Activated T-cell treated with anti-CD3 and anti-CD28 coated beads, Interleukin-2, amount 50 U/mL, for 72 hours (primary cell): ENCODE measurements at places on chromosomes 11 and 22.

DNA sequence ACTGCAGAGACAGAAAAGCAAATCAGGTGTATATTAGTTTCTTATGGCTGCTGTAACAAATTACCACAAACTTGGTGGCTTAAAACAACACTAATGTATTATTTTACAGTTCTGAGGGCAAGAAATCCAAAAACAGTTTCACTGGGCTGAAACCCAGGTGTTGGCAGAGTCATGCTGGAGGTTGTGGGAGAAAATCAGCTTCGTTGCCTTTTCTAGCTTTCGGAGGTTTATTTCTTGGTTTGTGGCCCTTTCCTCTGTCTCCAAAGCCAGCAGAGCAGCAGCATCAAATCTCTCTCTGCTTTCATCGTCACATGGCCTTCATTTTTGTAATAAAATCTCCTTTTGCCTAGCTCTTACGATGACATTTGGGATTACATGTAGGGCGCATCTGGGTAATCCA, 33.0 kb upstream of the OR6M1 start:
- no peak for DNase-seq

GRCh38 chr11:567011-567628, 6.3 kb downstream of the RASSF7 start:
- no peak for DNase-seq

DNA sequence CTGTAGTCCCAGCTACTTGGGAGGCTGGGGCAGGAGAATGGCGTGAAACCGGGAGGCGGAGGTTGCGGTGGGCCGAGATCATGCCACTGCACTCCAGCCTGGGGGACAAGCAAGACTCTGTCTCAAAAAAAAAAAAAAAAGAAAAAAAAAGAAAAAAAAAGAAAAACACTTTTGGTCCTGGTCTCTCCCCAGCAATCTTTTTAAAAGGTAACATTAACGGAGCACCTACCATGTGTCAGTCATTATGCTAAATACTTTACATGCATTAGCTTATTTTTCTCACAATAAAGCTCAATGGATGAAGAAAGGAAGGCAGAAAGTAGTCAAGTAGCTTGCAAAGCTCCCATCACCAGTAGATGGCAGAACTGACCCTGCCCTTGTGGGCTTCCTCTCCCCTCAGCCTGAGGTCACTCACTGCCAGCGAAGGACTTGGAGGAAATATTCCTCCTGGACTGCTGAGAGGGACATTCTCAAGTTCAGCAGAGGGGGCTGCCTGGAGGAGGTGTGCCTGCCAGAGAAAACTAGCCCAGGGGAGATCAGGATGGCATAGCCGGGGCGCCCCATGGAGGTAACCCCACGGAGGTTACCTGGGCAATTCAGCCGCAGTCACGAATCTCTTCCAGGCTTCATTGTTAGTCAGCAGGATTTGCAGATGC, 15.5 kb downstream of the APOL3 start:
- DNase-seq = peak; percentile 46

- no peak for DNase-seq
Observed at GRCh38 chr22:42997582-42998090, 17.3 kb downstream of the PACSIN2 start.

GRCh38 chr11:3641701-3642070, at the start of gene ART5:
Gene ART5 (minus strand): TSS chr11:3641992. CDS start chr11:3641862, 130 bp downstream.
- no peak for DNase-seq

- no peak for DNase-seq
Observed at GRCh38 chr22:46457502-46458488, 79.6 kb downstream of the CELSR1 start.

GRCh38 chr11:2381494-2382128, 4.5 kb downstream of the CD81 start:
- DNase-seq = no peak

DNA sequence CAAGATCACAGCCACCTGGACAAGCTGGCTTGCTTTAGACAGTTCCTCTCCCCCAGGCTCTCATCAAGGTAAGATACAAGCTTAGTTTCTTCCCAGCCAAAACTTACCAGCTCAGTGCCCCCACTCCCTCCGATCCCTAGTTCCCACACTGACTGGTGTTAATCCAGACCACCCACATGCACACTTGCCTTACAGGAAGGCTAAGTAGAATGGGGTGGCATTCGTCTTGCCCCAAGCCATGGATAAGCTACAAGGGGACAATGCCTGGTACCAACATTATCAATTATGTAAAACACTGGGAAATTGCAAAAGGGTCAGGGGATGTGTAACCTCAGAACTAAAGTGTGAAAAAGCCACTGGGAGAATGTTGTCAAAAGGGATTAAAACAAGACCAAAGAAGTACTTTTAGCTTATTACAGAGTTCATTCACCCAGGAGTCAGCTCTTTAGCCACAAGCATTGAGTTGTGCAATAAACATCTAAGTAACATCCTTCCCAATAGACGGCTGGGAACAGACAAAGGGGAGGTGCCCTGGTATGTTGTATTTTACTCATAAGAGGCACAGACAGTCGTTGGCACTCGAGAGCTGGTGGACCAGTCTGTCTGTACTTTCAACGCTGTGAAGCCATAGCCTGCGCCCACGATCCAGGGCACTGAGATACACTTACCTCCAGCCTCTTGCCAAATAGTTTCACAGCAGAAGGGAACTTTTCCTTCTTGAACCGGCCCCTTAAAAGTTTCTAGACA, 1.1 kb downstream of the DHCR7 start:
- DNase-seq = no peak

GRCh38 chr11:70324376-70325115, 54.1 kb downstream of the PPFIA1 start:
- no peak for DNase-seq

DNA sequence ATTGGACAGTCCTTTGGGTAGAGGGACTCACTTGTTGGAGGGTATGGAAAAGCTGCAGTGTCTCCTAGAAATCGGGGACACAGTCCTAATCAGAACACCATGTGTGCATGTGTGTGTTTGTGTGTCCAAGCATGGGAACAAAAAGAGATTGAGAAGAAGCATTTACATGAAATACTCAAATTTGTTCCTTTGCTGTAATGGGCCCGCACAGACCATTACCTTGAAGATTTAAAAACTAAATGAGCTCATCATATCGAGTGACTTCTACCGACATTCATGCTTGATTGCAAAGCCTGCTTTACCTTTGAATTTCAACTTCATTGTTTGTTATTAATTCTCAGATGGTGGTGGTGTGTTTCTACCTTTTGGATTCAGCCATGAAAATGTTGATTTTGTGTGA, 106.9 kb downstream of the ZBTB16 start:
- DNase-seq = no peak

GRCh38 chr22:43561415-43562178, 149.8 kb downstream of the MPPED1 start:
- no peak for DNase-seq

GRCh38 chr22:48820481-48821345, 1007.0 kb downstream of the BRD1 start:
- no peak for DNase-seq

GRCh38 chr22:47452184-47452583, 689.7 kb downstream of the TBC1D22A start:
- DNase-seq = peak; percentile 5

GRCh38 chr11:44987506-44987905, 36.8 kb upstream of the TP53I11 start:
- no peak for DNase-seq

DNA sequence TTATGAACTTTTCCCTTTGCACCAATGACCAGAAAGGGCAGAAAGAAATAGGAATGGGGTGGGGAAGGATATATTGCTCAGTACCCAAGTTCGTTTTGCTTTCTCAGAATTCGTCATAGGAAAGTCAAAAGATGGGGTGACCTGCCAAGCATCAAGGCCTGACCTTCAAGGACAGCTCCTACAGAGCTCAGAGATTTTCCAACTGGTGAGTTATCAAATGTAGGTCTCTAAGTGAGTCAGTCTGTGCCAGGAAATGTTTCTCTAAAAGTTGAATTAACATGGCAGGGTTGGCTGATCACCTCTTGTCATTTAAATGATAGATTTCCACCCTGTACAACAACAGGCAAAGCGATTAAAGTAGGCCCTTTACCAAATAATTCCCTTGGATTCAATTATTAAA, 307.2 kb downstream of the CADM1 start:
- no peak for DNase-seq

- DNase-seq = peak; percentile 95
Observed at GRCh38 chr11:66001942-66002647, at the start of the genes BANF1 and EIF1AD. Gene BANF1 (plus strand): TSS chr11:66002503. CDS start chr11:66003251, 748 bp downstream. Gene EIF1AD (minus strand): TSS chr11:66002157. CDS start chr11:66000389, 1,768 bp downstream.

DNA sequence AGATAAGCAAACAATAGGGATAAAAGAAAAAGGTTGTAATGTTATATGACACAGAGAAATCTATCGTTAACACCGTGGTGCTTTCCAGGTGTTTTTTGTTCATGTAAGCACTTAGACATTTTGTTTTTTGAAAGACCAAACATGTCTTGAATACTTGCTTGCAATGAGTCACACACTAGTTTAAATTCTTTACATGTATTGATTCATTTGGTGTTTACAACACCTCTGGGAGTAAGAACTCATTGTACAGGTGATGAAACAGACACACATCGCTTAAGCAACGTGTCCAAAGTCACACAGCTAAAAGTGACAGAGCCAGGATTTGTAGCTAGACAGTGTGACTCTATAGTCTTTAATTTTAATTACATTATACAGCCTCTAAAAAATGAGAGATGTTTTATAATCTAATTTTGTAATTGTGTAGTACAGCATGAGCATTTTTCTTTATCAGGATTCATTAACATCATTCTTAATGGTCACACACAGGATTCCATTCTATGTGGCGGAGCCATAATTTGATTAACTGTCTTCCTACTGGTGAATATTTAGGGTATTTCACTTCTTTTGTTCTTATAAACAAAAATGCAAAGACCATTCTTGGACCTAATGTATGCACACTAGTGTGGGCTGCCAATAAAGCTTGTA, 148.8 kb downstream of the DBX1 start:
- no peak for DNase-seq

DNA sequence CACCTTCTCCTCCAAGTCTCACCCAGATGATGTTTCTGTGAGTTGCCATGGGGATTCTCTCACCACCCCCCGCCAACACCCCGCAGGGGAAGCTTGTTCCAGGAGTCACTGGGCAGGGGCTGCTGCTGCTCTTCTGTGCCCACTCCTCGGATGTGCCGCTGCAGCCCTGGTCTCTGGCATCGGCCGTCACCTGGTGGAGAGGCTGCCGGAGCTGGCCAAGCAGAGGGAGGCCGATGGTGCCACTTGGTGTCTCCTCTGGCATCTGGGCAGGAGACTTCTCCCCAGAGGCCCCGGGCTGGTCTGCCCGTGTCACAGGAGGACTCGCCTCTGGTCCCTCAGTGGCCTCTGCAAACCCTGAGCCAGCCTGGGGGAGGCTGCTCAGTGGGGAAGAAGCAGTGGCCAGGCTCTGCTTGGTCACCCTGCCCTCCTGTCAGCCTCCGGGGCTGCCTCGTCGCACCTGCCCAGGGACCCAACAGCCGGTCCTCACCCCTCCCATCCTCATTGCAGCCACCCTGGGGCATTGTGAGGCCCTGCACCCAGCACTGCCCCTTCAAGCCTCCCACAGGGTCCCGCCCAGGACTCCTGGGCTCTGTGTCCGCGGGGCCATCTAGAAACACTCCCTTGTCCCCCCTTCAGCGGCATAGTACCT, 424 bp upstream of the ADORA2A start:
- DNase-seq = no peak
